ENCODE measurements at places on chromosomes 2 and 18.

- no peak for DNase-seq
Observed at GRCh38 chr18:35672897-35673296, 91.4 kb downstream of the GALNT1 start.

GRCh38 chr18:396251-396555 is 104.3 kb downstream of the COLEC12 start:
- no peak for DNase-seq

- no peak for DNase-seq
Observed at GRCh38 chr18:12518832-12519531, 111.3 kb downstream of the PRELID3A start.

- no peak for DNase-seq
Observed at GRCh38 chr2:188364033-188364630, 72.5 kb downstream of the GULP1 start.

- peak; percentile 49 for DNase-seq
Observed at GRCh38 chr2:28639836-28640235, 111.8 kb upstream of the PPP1CB start.

GRCh38 chr2:221455214-221455613 is 116.9 kb downstream of the EPHA4 start:
- DNase-seq: no peak

DNA sequence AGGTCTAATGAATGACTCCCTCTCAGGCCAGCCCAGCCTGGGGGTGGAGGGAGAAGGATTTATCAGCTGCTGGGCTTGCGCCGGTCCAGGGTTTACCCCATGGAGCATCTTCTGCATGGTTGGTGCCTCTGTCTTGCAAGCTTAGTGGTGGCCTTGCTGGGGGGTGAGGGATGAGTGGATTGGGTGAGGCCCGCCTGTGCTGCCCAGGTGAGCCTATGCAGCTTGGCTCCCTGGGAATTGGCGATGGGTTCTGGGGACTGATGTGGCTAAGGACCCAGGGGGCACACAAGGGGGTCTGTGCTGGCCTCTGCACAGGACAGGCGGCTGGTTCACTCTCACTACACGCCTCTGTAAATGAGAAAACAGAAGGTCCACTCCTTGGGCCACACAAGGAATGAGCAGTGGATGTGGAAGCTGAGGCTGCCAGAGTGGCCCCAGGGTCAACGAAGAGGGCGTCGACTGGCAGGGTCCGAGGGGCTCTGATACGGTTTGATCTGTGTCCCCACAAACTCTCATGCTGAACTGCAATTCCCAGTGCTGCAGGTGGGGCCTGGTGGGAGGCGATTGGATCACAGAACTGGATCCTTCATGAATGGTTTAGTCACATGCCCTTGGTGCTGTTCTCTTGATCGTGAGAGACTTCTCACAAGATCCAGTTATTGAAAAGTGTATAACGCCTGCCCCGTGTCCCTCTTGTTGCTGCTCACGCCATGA is 151.6 kb upstream of the HDAC4 start:
- DNase-seq: no peak

DNA sequence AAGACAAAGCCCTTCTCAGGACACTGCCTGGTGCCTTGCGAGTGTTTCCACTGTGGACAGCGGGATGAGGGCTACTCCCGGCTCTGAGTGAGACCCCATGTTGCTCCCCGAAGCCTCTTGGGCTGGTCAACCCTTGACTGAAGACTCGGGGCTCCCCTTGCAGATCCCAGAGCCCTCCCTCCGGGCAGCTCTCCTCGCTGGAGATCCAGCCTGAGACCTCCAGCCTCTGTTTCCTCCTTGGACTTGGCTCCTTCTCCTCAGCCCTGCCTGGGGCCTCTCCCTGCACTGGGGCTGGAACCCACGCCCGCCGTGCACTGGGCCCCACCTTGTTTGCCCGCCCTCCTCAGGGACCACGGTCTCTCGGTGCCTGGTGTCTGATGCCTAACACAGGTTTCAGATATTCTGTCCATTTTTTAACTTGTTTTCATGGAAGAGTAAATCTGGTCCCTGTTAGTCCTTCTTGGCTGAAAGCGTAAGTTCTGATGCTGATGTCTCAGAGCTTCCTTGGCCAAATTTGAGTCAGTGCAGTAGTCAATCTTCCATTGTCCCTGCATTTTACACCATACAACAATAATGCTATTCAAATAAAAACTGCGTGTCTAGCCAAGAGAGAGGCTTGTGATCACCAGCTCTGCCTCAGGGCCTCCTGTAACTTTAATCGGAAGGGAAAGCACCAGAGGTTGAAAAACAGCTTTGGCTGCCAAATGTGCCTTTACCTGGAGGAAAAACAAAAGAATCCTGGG is 139.3 kb upstream of the CTDP1 start:
- no peak for DNase-seq

DNA sequence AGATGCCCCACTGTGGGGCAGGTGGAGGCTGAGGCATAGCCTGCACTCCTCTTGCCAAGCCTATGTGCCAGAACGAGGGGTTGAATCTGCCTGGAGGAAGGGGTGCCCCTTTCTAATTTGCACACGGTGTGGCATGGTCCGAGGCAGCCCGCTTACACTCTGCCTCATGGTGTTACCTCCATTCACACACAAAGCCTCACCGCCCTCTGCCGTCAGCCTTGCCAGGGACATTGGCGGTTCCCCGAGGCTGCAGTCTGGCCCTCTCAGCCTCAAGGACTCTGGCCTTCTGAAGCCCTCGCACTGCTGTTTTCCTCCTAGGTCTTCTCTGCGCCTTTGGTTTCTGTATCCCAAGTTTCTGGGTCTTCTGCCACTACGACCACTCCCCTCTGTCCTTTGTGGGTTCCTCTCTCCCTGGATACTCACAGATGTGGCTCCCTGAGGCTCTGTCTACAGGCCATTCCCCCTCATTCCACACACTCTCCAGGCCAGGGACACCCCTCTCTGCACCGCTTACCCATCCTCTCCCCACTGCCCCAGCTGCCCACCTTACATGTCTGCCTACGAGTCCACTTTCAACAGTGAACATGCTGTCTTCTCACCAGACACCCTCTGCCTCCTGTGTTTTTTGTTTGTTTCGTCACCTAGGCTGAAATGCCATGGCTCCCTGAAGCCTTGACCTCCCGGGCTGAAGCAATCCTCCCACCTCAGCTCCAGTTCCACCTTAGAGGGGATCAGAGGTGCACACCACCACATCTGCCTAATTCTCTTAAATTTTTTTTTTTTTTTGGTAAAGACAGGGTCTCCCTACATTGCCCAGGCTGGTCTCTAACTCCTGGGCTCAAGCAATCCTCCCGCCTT is 7.9 kb upstream of the ASPRV1 start:
- no peak for DNase-seq

GRCh38 chr18:35775887-35776286 is 194.3 kb downstream of the GALNT1 start:
- DNase-seq: no peak

DNA sequence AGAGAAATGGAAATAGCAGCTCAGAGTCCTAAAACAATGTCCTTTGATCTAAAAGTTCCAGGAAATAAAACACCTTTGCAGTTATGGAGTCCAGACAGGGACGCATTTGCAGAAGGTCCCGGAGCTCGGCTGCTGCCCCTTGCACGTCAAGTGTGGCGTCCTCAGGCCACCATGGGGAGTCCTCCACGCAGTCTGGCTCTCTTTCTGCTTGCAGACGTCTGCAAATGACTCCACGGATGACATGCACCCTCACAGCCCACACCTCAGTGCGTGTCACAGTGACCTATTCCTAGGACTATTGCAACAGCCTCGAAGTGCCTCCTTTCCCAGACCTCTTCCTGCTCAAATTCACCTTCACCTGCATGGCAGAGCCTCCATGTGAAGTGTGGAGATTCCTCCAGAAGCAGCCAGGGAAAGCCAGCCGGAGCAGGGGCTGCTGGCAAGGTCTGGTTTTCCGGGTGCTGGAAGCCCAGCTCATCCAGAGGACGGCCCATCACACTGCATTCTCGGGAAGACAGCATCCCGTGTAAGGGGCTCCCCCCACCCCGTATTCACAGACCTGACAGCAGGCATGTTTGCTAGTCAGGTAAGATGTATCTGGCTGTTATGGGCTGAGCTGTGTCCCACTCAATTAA is 137.7 kb downstream of the ASB1 start:
- DNase-seq: no peak

GRCh38 chr2:146031158-146031557 is 1511.2 kb upstream of the ZEB2 start:
- no peak for DNase-seq

DNA sequence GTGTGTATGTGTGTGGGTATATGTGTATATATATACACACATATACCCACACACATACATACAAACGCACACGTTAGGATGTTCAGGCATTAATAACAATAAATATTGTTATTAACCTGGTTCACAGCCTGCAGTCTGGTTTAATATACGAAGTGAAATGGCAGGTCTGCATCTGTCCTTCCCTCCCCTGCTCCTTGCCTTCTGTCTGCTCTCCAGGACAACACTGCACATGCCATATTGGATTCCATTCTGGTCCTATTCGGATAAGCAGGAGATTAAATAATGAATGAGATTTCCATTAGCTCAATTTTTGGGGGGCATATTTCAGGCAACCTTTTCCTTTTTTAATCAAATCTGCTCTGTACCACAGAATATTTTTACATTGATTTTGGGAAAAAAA is 158.0 kb downstream of the CELF4 start:
- no peak for DNase-seq

- no peak for DNase-seq
Observed at GRCh38 chr2:36362291-36362690, 6.7 kb downstream of the CRIM1 start.

GRCh38 chr2:47771211-47771610 is 11.7 kb upstream of the MSH6 start:
- DNase-seq: no peak

- DNase-seq: no peak
Observed at GRCh38 chr18:26293982-26294381, 67.7 kb downstream of the TAF4B start.

- DNase-seq: no peak
Observed at GRCh38 chr2:151106805-151107506, 154.7 kb downstream of the RBM43 start.

DNA sequence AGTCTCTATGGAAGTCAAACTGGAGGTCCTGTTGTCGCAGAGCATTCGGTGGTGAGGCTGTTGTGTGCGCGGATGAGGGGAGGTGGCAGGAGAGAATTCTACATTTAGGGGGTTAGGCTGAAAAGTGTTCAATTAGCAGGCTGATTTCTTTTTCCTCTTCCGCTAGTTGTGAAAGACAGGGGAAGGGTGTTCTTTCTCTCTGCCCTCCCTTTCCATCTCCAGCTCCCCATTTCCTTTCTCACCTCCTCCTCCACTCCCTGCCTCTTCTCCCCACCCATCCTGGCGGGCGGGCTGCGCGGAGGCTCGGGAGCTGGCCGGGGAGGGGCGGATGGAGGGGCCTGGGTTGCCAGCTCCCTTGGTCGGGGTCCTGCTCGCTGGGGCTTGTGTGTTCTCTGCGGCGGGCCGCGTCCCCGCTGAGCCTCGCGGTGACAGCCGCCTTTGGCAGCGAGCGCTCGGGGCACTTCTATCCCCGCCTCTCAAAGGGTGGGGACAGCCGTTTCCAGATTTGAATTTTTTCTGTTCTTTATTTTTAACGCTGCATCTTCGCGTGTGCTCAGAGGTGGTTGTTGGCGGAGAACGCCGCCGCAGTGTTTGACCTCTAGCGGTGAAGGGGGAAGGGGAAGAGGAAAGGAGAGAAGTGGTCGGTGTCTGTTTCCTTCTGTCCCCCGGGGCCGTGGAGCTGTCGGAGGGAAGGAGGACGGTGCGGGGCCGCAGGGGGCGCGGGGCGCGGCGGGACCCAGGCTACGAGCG is 3.6 kb downstream of the SOX11 start:
- DNase-seq: no peak

GRCh38 chr2:64128943-64129391 is 15.3 kb downstream of the PELI1 start:
- no peak for DNase-seq

DNA sequence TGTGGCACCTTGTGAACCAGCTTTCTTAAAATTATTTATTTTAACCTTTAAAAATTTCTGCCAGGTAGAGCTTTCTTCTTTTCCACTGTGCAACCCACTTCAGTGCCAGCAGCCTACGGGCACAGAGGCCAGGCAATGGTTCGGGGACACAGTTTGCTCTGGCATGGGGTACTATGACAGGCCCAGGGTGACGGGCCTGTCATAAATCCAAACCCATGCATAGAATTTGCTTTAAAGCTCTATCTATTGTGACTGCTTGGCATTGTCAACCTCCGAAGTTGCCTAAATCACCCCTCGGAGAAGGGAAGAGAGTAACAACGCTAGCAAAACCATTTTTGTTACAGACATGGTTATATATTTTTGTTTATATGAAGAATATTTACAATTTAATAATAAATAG is 1.5 kb downstream of the ODC1 start:
- no peak for DNase-seq

DNA sequence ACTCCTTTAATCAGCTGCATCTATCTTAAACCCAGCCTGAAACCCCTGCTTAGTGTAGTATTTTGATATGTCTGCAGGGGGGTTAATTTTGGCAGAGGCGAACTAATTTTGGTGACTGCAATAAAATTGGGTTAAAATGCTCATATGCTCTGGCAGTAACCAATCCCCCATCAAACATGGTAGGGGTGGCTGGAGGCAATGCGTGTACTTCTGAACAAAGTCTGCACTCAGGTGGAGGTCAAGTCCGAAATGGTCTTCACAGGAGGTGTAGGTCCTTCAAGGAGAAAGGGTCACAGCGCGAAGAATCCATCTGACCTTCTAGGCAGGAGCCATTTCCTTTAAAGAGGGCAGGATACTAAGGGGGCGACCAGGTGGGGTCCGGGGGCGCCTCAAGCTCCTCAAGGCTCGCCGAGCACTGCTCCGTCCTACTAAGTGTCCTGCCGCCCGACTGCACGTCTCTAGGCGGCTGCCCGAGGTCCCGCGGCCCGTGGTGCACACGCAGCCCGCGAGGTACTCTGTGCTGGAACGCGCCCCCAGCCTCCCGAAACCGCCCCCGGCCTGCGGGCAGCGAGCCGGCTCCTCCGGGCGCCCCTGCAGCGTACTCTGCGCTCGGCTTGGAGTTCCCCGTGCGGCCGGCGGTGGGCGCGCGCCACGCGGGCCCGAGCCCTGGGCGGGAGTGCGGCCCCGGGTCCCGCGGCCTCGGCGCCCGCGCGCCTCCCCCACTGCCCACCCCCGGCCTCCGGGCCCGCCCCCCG is 1.7 kb upstream of the LDLRAD4 start:
- peak; percentile 88 for DNase-seq

- DNase-seq: no peak
Observed at GRCh38 chr2:238886453-238887094, 38.7 kb downstream of the TWIST2 start.

DNA sequence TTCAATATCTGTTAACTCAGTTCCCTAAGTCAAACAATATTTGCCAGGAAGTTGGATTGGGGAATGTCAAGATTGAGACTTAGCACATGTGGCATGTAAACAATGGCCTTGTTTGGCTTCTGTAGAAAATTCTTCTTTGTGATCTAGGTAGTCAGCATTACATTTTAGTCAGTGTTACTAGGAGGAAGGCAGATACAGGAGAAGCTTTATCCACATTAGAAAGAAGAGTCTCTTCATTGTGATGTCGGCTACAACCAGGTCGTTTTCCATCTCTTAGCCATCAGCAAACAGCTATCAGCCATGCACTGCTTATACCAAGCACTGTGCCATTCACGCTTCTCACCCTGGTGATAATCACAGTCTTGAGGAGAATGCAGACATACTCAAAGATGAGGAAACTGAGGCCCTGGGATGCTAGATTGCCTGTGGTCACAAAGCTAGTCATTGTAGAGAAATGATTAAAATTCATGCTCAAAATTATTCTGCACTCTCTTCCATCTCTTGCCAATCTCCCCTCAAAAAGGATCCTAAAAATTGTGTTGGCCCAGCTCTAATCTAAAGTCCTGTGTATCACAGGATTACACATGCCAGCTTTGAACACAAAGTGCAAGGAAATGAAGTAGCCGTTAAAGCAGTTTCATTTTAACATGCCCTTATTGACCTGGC is 3.2 kb downstream of the GALNT5 start:
- DNase-seq: no peak

Measured in HuH-7.5 (cell line).